ENCODE measurements at places on chromosomes 12 and 14.

- DNase-seq = no peak
Observed at GRCh38 chr14:58978343-58978742, 210.1 kb upstream of the DAAM1 start.

DNA sequence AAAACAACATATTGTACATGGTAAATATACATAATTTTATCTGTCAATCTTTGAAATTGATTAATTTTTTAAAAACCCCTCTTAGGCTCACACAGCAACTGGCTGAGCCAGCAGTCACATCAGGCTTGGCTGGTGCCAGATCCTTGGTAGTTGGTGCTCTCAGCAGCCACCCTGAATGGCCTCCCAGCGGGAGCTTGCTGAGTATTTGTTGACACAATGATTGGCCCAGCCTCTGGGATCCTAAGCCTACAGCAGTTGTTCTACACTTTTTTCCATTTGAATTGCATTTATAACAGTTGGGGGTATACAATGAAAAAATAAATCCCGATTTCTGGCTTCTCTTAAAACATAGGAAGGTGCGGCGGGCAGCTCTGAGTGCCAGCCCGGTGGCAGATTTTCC is 11.1 kb downstream of the PRKAB1 start:
- no peak for DNase-seq

- peak; percentile 78 for DNase-seq
Observed at GRCh38 chr12:103050273-103050672, 92.8 kb downstream of the ASCL1 start.

DNA sequence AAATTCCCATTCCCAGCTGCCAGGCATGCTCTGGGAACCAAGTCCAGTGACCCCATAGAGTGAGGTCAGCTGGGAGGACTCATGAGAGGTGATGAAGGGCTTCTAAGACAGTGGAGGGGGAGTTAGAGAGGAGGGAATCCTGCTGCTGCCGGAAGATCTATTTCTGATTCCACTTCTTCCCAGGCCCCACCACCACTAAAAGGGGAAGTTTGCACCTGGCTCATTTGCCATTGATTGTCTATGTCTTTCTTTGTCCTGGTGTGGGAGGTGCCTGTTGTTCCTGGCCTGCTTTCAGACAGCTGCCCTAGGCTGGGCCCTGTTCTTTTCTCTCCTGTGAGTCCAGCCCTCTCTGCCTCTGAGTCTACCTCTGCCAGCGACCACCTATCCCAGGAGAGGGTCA is 3.0 kb upstream of the KRT6A start:
- DNase-seq = no peak

DNA sequence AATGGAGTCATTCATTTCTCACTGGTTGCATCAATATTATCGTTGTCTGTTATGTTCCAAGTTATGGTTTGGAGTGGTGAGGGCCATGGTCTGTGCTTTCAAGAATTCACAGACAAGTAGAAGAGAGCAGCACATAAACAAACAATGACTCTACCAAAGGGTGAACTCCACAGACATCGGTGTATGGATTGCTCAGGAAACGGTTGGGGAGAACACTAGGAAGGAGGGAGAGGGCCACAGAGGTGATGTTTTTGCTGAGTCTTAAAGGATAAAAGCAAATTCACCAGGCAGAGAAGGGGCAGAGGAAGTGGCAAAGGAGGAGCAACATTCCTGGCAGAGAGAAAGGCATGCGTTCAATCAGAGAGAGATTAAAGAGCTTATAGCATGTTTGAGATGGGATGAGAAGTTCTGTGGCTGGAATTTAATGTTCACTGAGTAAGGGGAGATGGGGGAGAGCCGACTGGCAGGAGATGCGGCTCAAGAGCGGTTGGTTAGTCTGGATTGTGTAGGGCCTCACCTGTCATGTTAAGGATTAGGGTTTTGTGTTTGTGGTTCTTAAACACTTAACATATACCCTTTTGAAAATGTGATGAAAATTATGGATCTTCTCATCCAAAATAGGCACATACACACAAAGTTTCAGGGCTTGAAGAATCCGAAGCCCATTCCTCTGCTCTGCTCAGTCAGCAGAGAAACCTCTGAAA is 42.3 kb upstream of the FRMD6 start:
- DNase-seq = no peak

- no peak for DNase-seq
Observed at GRCh38 chr12:116616536-116617248, 57.5 kb downstream of the MAP1LC3B2 start.

DNA sequence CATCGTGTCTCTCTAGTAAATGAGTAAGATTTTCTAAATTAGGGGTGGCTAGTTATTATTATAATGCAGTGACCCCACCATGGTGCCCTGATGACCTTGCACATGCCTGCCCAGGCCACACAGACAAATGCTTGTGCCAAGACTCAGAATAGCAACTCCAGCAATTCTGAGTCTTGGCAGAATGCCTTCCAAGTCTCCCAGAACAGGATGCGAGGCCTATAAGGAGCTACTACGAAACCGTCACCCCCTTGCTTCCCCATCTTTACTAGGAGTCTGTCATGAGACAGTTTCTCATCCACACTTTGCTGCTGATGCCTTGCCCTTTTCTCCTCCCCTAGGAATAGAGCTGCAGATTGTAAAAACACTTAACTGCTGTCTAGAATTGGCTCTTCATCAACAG is 559.9 kb downstream of the TRHDE start:
- no peak for DNase-seq

GRCh38 chr12:14691560-14691959 is 4.8 kb downstream of the GUCY2C start:
- peak; percentile 46 for DNase-seq

GRCh38 chr14:58954052-58954451 is 234.4 kb upstream of the DAAM1 start:
- DNase-seq = no peak

GRCh38 chr12:121939186-121939585 is 20.8 kb downstream of the CFAP251 start:
- DNase-seq = no peak

- no peak for DNase-seq
Observed at GRCh38 chr12:53860426-53861345, 77.9 kb upstream of the HOXC13 start.

Measured in NCI-H82 (cell line).